ENCODE measurements at places on chromosomes 11 and 22.
A peak's percentile ranks its signal among the peaks of the same experiment; 100 is the strongest.

- DNase-seq = no peak
Observed at GRCh38 chr22:23609983-23610781, 21.9 kb downstream of the DRICH1 start.

GRCh38 chr22:40412441-40412840 lies 42.0 kb downstream of the SGSM3 start:
- no peak for DNase-seq

DNA sequence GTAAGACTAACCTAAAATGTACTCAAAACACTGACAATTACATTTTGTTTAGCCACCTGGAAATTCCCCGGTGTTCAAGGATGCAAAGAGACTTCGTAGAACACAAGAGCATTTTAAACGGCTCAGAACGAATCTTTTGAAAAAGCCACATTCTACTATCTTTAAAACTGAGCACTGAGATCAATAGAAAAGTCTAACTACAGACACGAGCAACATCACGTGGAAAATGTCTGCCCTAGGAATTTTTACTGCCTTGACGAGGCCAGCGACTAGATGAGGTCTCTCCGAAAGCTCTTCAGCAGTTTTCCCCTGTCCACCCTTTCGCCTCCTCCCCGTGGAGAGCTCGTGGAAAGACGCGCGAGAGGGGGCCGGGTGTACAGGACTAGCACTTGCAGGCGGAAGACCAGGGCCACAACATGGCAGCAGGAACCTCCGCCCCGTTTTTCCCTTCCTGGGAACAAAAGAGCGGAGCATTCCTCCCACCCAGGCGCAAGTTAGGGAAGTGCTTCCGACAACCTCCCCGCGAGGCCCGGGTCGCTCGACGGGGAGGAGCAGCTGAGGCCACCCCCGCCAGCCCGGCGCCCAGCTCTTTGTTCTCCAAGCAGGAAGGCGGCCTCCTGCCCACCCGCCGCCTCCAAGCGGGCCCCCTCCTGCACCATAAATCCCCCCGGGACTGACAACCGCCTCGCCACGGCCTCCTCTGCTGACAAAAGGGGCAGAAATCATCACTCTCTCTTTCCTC lies 1.1 kb downstream of the EIF4G2 start:
- peak; percentile 35 for DNase-seq

DNA sequence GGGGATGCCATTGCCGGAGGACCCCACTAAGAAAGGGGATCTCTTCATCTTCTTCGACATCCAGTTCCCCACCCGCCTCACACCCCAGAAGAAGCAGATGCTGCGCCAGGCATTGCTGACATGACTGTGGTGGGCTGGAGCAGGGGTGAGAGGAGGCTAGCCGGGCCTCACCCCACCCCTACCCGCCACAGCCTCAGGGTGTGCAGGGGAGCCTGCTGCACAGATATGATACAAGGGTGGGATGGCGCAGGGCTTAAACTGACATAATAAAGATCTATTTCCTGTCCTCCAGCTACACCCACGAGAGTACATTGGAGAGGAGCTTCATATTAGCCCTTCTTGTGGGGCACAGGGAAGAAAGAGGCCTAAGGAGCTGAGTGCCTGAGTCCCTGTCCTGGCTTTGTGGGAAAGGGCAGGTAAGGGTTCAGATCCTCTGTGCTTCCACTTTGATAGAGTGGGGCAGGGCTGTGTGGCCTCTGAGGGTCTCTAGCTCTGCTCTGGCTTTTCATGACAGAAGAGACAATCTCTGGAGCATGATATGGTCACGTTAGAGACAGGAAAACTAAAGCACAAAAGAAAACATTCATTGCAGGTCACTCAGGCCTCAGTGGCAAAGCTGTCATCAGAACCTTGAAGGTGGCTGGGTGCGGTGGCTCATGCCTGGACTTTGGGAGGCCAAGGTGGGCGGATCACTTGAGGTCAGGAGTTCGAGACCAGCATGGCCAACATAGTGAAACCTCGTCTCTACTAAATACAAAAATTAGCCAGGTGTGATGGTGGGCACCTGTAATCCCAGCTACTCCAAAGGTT lies 12.4 kb downstream of the UCP2 start:
- DNase-seq = peak; percentile 62

DNA sequence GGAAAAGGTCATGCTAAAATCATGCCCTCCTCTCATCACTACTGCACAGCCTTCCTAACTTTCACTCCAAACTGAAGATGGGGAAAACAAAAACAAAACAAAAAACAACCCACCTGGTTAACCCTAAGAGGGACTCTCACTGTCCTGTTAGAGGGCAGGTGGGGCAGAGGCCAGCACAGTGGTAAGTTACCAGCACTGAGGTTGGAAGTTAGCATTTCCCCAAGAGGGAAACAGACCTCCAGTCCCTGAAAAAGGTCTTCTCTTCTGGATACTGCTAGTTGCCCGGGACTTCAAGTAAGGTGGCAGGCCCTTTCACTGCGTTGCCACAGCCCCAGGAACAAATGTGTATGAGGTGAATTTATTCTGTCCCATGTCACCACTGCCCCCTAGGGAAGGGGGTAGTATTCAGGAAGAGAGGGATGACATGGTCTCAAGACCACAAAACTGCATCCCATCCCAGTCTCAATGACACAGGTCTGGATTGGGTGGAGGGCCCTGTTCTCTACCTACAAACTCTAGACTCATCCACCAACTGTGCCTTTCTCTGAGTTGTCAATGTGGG lies 792 bp upstream of the ADAMTS8 start:
- no peak for DNase-seq

- no peak for DNase-seq
Observed at GRCh38 chr11:87039371-87039770, 1.6 kb downstream of the TMEM135 start.

- DNase-seq = no peak
Observed at GRCh38 chr22:40473703-40474102, 103.3 kb downstream of the SGSM3 start.

GRCh38 chr11:82398300-82398815 lies 335.3 kb downstream of the FAM181B start:
- DNase-seq = no peak

DNA sequence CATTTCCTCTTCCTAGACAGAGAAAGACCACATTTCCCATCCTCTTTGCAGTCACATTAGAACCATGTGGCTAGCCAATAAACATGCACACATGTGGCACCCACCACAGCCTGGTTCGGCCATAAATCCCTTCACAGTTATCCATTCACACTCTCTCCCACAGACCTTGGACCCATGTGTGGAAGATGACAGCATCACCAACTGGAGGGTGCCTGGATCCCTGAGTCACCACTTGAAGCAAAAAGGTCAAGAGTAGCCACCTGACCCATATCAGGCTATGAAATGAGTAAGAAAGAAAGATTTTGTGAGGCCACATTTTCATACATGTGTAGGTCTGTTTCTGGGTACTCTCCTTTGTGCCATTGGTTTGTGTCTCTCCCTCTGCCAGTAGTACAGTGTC lies 9.0 kb upstream of the TMEM121B start:
- DNase-seq = no peak

GRCh38 chr11:134346976-134347350 lies 15.2 kb downstream of the GLB1L2 start:
- no peak for DNase-seq

DNA sequence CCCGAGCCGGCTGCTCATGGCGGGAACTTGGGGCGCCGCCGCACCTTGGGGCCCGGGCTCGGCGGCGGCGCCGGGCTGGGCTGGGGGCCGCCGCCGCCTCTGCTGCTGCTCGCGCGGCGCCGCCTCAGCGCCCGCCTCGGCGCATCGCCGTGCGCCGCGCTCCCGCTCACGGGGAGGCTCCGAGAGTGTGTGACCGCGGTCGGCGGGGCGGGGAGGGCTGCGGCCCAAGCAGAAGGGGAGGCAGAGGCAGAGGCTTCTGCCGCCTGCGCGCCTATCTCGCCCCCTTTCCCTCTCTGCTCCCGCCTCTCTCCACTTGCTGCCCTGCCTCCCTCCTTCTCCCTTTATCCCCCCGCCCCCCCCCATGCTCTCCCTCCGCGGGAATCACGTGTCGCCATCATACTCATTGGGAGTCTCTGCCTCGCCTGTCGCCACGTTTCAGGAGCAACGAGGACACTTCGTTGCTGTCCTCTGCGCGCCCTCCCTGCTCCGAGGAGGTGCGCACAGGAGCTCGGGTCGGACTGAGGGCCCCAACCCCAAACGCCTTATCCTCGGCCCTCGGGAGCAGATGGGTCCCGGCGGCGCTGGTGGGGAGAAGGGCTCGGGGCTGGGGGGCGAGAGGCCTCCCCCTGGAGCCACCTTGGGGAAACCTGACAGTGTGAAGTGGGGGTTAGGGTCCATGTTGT lies at the start of gene GUCY1A2:
TSS of gene GUCY1A2 (minus strand) at position 258 of the 683 bp plus-strand sequence. CDS start 421 bp downstream, outside the sequence.
- no peak for DNase-seq
